ENCODE measurements at places on chromosomes 1 and 21.

- no peak for DNase-seq
Observed at GRCh38 chr1:185654199-185654951, 79.8 kb upstream of the HMCN1 start.

GRCh38 chr1:9910076-9910422, at the start of gene CTNNBIP1:
Gene CTNNBIP1 (minus strand): TSS chr1:9910269. CDS start chr1:9872064, 38,205 bp downstream.
- no peak for DNase-seq

- DNase-seq: no peak
Observed at GRCh38 chr1:229336345-229336744, 6.5 kb downstream of the CCSAP start.

DNA sequence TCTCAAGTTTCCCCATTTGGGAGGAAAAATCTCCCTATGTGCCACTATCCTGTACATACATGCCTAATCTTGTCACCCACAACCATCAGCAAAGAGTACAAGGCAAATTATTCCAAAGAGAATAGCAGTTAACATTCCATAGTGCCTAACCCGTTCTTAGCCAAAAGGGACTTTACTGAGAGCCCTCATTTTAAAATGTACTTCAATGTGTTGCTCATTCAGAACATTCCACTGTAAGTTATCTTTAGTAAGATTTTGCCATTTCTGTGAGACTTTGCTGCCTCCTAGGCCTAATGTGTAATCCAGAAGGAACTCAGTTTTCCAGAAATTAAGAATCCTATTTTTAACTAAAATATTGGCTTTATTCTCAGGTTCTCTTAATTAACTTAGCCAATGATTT, 11.3 kb upstream of the MRPL55 start:
- no peak for DNase-seq

DNA sequence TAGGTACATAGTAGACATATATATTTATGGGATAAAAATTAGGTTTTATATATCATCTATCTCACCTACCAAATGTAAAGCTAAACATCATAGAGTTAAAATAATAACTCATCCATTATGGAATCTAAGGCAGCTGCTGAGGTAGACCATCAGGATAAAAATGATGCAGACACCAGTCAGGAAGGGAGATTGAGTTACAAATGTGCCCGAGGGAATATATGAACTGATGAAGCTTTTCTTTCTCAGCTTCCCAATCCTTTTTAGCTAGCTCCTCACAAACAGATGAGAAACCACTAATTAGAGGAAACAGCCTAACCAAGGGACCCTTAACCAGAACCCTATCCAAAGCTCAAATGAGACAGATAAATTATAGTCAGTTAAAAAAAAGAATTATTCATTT, 20.9 kb downstream of the TTLL7 start:
- DNase-seq: no peak

DNA sequence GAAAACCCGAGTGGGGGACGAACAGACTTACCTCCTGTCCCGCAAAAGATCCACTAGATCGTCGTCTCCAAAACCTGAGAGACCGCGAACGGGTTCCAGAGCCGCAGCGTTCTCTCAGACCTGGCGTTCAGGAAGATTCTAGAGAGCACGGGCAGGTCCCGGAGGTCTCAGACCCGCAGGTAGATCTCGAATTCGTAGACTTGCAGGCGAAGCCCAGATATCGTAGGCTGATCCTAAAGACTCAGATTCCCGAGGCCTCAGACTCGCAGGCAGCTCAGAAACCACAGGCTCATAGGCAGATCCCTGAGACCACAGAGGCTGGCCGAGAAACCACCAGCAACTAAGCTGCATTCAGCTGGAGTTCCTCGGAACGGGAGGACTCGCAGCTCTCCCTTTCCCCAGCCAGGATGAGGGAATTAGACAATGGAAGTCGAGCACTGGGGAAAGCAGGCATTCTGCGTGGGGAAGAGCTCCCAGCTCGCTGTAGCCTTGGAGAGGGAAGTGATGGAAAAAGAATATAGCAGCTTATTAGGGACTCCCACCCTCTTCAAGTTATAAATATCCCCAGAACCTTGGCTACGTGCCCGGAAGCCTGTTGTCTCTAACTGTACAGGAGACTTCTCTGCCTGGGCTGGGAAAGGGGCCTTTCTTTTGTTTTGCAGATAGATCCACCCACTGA, at the start of gene ZNF436:
TSS of gene ZNF436 (minus strand) at position 502 of the 679 bp plus-strand sequence. CDS start 1,831 bp downstream, outside the sequence.
- DNase-seq: peak; percentile 90

DNA sequence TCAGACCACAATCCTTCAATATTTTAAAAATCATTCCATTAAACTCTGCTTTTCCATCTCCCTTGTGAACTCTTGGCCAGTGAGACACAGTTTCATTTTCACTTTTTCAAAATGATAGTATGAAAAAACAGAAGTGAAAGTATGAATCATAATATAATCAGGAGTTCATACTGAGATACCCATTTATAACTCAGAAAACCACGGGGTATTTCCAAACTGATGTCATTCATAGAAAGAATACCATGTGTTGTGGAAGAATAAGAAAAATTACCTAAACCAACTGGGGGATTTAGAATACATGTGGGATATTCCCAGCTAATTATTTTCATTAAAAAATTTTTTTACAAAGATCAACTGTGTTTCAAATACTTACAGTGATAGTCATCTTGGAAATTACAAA, 149.9 kb downstream of the MRPL39 start:
- no peak for DNase-seq

GRCh38 chr1:33347650-33347992, 26.7 kb upstream of the A3GALT2 start:
- DNase-seq: peak; percentile 62

DNA sequence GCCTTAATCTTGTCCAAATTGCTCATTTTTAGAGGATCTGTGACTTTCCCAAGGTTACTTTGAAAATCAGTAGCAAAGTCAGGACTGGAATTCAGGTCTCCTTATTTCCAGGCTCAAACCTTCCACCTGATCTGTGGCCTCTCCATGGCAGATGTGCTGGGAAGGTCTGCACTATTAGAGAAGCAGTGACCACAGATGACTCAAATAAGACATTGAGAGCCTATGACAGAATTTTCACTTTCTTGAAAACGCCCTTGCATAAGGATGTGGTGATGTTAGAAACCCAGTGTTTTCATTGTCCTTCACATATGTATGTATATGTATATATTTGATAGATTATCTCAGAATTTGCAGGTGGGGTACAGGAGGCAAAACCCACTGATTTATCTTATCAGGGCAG, 45.3 kb downstream of the TTC39A start:
- no peak for DNase-seq

DNA sequence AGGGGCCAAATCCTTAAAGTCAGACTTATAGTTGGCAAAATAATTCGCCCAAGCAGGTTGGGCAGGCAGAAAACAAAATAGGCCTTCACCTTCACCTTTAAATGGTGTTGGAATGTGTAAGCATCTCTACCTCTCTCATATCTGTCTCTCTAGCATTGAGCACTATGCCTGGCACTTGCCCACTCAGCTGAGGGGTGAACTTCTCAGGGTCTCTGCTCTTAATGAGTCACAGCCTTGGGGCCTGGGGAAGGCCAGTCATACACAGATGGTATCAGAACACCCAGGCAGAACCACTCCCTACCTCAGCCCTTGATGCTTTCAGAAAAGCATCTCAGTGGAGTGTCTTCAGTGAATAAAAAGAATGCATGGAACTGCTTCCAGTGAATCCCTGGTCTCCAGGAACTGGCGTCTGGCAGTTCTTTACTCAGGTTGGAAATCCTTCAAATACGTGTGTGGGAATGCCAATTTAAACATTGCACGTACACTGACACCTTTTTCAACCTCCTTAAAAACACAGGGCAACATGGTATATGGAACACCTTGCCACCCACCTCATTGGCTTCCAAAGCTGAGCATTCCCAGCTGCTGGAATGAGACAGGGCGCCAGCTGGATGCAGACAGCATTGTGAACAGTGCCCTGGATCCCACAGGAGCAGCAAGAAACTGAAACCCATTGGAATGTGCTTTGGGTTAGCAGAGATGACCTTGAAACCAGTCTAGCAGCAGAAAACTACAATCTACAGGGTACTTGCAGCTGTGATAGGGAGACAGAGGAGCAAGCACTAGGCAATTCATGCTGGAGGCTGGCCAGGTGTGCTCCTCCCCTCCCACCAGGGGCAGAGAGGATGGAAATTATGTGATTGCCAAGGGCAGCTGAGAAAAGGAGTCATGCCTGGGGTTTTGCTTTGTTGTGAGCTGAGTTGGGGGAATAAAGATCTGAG, 30.0 kb downstream of the ZNF697 start:
- peak; percentile 58 for DNase-seq

- no peak for DNase-seq
Observed at GRCh38 chr1:224698015-224698451, 81.9 kb downstream of the CNIH3 start.

DNA sequence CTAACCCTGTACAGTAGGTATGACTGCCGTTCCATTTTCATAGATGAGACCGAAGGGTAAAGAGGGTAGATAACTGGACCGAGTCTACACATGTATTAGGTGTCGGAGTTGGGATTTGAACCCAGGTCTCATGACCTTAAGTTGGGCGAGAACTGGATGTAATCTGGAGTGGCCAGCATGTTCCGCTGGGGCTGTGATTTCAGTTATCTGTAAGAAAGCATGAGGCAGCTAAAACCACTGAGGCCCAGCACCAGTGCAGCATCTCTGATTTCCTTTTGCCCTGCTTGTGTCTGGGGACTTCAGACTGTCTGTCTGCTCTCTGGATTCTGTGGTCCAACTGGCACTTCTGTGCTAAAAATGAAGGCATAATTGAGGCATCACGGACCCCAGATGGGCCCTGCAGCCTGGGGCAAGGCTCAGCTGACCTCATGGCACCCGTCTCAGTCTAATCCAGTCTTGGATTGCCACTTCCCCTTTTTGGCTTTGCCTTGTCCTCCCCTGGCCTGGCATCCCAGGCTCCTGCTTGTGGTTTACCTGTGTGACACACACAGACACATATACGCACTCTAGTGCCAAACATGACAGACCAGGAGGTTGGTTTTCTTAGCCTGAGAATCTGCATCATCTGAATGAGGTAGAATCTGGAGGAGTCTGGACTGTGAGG, 180.2 kb downstream of the KIF26B start:
- DNase-seq: no peak

- DNase-seq: no peak
Observed at GRCh38 chr21:15825700-15826099, 95.9 kb downstream of the USP25 start.

DNA sequence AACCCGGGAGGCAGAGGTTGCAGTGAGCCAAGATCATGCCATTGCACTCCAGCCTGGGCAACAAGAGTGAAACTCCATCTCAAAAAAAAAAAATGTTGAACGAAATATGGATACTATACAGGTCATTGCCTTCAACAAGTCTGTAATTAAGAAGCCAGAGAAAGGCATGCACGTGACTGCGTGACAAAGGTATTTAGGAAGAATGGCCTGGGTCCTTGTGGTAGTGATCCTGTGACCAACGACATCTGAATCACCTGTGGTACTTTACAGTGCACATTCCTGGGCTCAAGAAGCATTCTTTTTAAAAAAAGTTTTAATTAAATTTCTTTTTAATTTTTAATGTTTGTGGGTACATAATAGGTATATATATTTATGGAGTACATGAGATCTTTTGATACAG, 115.0 kb downstream of the GREM2 start:
- DNase-seq: no peak

GRCh38 chr1:59316497-59317128, 19.7 kb downstream of the FGGY start:
- no peak for DNase-seq

- DNase-seq: no peak
Observed at GRCh38 chr21:41764558-41765419, 2.1 kb downstream of the RIPK4 start.

- DNase-seq: no peak
Observed at GRCh38 chr21:37655611-37656300, 260.5 kb downstream of the KCNJ6 start.

GRCh38 chr1:113747376-113747775, 11.9 kb downstream of the PHTF1 start:
- no peak for DNase-seq

- DNase-seq: no peak
Observed at GRCh38 chr1:43059640-43060574, 101.2 kb upstream of the SLC2A1 start.

- DNase-seq: no peak
Observed at GRCh38 chr1:69657971-69658370, 90.2 kb downstream of the LRRC7 start.

DNA sequence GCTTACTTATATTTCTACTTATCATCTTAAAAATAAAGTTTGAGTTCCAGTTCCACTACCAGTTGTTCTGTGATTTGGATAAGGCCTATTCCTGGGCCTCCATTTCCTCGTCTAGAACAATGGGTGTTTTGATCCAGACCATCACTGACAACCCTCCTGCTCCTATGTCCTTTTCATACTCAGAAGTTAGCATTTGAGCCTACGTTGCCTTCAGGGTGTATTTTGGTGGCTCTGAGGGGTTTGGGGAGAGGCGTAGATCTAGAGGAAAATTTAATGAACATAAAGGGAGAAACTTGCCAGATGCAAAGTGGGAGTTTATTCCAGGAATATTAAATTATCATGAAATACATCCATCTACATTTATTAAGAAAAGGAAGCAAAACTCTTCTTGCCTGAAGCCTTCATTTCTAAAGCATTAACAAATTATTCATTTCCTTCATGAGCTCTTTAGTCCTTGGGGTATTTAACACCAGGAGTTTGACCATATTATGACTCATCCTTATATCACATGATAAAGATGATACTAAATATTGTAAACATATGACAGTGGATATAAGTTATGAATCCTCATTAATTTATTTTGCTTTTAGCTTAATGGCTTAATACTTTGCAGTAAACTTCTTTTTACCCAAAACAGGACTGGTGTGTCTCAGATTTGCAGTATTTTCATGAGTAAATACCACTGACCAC, 47.2 kb upstream of the SYT14 start:
- DNase-seq: no peak

All from left ventricle myocardium superior (tissue), 1 donor.